Activated CD4-positive, alpha-beta T cell treated with anti-CD3 and anti-CD28 coated beads for 24 hours (primary cell): ENCODE measurements at places on chromosomes 5 and 9.

- DNase-seq: no peak
Observed at GRCh38 chr9:127779136-127779981, 893 bp upstream of the SH2D3C start.

- DNase-seq: no peak
Observed at GRCh38 chr9:126058591-126058990, 268.0 kb upstream of the MVB12B start.

DNA sequence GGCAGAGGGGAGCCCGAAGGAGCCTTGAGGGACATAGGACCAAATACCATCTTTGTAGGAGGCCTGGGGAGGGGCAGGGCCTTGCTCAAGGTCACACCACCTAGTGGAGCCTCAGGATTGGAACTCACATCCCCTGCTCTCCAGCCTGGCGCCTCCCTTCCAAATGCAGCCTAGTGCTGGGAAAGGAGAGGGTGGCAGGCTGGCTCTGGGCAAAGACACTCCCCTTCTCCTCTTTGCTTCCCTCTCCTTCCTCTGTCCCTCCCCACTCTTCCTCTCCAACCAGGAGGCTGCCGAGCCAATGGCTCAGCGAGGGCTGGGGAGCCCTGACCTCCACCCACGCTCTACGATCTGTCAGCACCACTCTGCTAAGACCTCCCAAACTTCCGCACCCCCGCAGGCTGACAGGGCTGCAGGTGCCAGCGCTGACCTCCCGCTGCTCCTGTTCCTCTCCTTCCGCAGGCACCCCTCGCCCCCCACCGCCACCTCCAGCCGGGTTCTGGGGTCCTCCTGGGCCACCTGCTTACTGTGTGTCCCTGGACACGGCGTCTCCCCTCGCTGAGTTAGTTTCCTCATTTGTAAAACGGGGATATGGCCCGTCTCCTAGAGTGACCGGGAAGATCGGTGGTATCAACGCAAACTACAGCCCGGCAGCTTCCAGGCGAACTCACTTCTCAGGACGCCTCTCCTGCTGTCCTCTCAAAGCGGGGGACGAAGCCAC lies 52.9 kb downstream of the C9orf50 start:
- no peak for DNase-seq

DNA sequence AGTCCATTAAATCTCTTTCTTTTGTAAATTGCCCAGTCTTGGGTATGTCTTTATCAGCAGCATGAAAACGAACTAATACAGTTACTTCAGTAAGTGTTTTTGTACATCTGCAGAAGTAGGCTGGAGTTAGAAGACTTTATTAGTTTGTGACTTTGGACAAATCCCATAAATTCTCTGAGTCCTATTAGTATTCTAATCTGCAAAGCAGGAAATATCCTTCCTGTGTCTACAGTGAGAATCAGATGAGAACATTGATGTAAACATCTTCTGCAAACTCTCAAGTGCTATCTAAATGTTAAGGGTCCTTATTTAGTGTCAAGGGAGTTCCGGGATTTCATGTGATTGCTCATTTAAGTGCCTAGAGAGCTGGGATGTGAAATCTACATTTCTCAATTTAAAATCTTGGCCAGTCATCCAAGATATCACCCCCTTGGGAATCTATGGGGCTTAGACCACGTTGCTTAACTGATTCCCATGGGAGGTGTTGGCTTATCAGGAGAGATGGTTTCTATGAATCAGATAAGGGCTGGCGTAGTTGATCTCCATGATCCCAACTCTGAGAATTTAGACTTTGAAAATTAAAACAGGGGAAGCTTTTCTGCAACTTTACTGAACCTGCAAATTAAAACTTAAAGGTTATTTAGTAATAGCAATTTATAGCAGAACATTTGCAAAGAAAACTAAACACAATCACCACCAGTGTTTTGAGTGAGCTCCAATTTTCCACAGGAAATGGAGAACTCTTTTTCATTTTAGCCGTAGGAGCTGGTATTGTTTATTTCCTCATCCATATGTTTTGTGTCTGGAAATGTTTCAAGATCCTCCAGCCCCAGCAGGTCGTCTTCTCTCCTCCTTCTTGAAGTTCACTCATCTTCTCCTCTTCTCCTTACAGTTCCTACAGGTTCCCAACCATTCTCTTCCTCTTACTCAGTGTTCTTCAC lies 241.6 kb upstream of the CD180 start:
- DNase-seq: no peak

DNA sequence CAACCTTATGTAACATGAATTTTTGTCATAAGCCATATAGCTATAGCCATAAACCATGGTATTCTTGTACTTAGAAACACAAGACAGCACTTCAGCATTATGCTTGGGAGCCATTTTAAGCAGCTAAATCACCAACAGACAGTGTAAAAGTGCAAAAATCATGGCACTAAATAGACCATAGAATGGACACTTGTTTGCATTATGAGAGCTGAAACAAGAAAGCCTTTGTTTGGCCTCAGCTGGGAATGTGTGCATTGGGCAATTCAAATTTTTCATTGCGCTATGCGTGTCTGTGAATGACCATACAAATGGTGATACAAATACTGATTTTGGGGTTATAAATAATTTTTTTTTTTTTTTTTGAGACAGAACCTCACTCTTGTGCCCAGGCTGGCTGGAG lies 23.7 kb downstream of the KDM4C start:
- no peak for DNase-seq

DNA sequence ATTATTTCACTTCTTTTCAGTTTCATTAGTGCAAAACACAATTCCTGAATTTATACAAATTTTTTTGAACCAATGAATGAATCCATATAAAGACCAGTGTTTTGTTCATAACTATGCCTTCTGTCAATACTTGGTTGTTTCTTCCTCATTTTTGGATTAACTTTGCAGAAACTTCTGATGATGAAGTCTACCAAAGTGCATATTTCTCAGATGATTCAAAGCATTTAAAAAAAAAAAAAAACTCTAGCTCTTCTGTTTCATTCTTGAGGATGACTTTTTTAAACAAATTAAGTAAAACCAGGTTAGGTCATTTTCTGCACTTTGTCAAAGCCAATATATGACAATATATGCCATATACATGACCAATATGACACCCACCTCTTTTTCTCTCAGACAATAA lies 92.6 kb downstream of the CHSY3 start:
- DNase-seq: no peak

DNA sequence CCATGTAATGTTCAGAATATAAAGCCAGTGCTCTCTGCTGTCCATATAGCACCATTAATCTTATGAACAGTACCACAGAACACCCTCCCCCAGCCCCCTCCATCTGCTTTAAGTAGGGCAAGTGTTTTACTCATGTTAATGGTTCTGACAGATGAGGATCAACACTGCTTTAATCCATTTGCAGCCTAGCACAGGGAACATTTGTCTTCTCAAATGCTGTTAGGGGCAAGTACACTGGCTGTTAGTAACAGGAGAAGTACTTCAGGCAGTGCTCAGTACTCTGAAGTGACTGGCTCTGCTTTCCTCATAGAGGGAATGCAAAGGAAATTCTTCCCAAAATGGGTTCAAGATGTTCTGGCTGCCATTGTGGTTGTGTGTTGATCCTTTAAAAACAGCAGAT lies 202.6 kb downstream of the DCP2 start:
- no peak for DNase-seq

DNA sequence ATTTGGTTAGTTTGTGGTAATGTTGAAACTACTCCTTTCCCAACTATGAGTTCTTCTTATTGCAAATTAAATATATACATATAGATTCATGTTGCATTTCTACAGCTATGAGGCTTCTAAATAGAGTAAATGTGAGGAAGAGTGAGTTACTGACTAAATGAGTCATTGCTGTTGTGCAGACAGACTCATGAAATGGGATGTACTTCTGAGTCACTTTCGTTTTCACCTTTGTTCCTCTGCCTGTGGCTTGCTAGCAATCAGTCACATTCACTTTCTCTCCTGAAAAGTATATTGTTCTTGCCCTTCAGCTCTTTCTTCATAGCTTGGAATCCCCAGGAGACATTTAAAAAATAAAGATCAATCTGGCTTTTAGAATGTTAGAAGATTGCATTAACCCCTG lies 295.5 kb upstream of the SMC2 start:
- no peak for DNase-seq

DNA sequence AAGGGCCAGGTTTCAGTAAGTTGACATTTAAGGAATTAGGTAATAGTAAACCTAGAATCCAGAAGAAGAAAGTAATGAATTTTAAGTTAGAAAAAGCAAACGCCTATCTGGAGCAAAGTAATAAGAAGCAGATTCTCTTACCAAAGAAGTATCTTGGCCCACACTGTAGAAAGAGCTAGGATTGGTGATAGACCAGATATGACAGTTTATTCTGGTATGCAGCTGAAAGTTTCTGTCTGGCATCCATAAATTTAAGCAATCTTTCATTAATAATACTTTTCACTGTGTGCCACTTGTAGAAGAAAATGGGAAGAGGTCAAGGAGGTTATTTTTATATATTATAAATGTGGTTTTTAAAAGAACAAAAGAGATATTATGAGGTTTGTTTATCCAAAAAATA lies 3.0 kb downstream of the RECK start:
- DNase-seq: no peak

- DNase-seq: no peak
Observed at GRCh38 chr5:136036293-136036911, 7.6 kb downstream of the TGFBI start.

DNA sequence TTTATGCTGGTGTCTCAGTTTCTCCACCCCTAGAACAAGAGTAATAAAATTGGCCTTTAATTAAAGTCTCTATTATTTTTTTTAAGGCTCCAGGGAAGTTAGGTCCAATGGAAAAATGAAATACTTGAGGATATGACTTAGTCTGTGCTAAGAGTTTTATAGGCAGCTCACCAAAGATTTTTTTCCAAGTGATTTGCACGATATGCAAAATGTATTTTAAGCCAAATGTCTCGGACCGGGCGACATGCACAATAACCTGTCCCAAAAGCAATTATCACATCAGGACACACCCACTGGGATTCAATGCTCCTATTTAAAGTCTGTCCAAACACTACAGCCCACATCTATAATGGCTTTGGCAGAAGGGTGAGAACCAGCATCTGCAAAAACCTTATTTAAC lies 136.1 kb upstream of the ANKH start:
- DNase-seq: no peak

DNA sequence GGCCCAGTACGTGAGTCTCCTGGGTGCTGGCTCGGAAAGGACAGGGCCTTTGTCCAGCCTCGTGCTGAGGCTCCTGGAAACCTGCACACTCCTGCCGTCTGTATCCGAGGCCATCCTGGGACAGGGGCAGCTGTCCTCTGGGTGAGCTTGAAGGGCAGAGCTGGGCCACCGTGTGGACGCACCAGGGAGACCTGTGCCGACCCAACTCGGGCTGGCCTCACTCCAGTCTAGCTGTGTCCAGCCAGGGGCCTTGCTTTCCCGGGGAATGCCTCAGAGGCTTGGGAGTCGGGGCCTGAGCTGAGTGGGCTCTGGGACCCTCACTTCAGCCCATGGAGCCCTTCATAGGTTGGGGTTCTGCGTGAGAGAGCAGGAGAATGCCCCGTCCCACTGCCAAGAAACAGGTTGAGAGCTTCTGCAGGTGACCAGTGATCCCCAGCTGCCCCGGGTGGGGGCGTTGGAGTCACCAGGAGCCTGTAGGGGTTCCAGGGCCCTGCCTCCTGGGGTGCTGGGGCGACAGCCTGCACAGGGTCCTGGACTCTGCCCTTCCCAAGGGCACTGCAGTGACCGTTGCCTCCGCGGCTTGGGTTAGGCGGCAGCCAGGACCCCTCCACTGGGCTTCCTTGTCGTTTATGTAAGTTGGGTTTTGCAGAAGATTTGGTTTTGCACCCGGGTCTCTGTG lies 60.1 kb downstream of the COL5A1 start:
- no peak for DNase-seq

GRCh38 chr5:118577621-118578020 lies 410.7 kb downstream of the DTWD2 start:
- DNase-seq: no peak

DNA sequence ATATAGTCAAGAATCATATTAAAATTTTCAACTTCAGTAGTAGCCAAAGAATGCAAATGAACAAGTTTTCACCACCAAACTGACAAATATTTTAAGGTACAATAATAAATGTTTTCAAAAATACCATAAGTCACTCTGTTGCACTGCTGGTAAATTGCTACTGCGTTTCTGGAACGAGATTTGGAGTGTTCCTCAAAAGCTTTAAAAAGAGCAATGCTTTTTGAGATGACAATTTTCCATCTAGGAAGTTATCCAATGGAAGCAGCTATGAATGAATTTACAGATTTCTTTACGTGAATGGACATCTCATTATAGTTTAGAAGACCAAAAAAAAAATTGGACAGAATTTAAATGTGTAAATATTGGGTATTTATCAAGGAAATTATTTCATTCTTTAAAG lies 173.2 kb upstream of the OR13F1 start:
- DNase-seq: no peak

DNA sequence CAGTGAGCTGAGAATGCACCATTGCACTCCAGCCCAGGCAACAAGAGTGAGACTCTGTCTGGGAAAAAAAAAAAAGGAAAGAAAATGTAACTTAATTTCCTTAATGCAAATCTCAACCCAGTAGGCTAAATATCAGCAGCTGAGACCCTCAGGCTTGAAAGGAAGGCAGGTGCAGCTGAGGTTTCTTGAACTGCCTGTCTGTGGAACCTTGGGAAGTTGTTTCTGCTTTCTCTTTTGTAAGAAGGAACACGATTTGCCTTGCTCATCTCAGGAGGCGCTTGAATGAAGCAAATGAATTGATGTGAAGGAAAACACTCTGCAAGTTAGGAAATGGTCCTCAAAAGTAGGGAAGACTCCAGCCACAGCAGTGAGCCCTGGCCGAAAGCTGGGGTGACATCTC lies 143.3 kb downstream of the IRX1 start:
- DNase-seq: no peak

DNA sequence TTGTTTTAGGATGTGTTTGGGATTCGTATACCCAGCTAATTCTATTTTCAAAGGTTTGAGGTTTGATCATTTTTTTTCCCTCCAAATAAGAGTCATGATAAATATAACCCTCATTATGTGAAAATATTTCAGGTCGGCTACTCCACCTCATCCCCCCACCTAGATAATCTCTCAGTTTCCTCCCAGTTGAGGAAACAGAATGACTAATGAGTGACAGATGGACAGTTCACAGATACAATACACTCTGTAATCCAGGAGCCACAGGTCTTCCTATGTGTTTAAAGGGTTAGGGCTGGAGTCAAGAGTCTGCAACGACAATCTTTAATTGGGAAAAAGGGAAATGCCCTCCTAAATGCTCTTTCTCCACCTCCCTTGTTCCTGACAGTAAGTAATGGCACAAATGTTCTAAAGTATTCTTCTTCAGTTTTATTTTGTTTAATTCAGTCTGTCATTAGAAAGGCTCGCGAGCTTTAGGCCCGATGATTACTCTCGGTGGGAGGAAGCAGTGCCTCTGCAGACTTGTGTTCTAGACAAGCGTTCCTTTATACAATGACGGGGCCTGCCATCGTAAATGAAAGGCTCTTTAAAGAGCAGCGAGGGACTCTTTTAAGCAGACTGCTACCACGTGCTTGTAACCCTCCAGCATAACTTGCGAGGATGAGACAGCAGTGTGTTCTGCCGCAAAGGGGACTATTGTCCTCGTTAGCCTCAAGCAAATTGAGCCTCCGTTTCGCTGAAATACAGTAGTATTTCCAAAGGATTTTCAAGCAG lies 69.0 kb downstream of the MEF2C start:
- no peak for DNase-seq
